ENCODE measurements at places on chromosomes 3 and 15.

DNA sequence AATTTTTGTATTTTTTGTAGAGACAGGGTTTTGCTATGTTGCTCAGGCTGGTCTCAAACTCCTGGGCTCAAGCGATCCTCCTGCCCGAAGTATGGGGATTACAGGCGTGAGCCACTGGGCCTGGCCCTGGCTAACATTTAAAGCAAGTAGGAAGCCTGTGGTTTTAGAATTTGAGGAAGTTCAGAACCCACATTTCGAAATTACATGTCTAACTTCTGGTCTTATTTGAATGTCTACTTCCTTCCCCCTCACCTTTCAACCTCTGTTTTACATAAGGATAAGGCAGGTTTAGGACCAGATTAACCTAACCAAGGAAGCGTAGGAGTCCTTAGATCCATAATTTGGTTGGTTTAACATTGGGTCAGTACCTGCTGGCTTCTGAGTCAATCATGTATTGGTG, 120.5 kb upstream of the PROK2 start:
- peak; percentile 27 for DNase-seq

- no peak for DNase-seq
Observed at GRCh38 chr3:34056181-34056910, 257.9 kb downstream of the PDCD6IP start.

- DNase-seq = no peak
Observed at GRCh38 chr3:72547183-72547582, 301.1 kb downstream of the SHQ1 start.

GRCh38 chr3:38556640-38557358, 60.7 kb downstream of the EXOG start:
- no peak for DNase-seq

DNA sequence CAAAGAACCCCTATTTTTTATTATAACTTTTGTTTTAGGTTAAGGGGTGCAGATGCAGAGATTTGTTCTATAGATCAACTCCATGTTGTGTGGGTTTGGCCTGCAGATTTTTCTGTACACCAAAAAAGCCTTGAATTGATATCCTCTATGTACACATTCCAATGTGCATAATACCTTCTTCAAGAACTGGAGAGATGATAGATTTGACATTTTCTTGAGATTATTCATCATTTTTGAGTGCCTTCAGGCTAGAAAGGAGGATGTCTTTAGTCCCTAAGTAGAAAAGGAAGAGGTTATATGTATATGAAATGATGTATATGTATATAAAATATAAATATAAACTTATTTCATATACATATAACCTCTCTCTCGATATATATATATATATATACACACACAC, 1190.0 kb upstream of the ALCAM start:
- no peak for DNase-seq

DNA sequence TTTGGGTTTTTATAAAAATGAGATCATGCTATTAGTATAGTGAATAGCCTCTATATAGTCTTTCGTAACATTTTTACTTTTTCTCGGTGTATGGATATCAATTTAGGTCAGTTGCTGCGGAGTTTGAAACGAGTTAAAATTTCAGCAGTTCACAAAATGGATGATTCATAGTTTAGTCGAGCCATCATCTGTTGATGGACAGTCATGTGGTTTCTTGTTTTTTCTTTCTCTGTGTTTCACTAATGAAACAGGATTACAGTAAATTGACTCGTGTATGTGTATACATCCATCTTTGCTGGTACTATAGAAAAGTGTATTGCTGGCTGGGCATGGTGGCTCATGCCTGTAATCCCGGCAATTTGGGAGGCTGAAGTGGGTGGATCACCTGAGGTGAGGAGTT, 106.8 kb downstream of the IGF1R start:
- DNase-seq = no peak

GRCh38 chr3:10342781-10343180, 21.9 kb upstream of the SEC13 start:
- no peak for DNase-seq

Measured in RPMI8226 (cell line).